GM10248 (cell line): ENCODE measurements at places on chromosomes 12 and 14.
A peak's percentile ranks its signal among the peaks of the same experiment; 100 is the strongest.

GRCh38 chr14:30389134-30389876 is 169.7 kb upstream of the G2E3 start:
- no peak for DNase-seq

- DNase-seq: peak; percentile 69
Measured at GRCh38 chr12:102883204-102883799, 33.7 kb downstream of the PAH start.

DNA sequence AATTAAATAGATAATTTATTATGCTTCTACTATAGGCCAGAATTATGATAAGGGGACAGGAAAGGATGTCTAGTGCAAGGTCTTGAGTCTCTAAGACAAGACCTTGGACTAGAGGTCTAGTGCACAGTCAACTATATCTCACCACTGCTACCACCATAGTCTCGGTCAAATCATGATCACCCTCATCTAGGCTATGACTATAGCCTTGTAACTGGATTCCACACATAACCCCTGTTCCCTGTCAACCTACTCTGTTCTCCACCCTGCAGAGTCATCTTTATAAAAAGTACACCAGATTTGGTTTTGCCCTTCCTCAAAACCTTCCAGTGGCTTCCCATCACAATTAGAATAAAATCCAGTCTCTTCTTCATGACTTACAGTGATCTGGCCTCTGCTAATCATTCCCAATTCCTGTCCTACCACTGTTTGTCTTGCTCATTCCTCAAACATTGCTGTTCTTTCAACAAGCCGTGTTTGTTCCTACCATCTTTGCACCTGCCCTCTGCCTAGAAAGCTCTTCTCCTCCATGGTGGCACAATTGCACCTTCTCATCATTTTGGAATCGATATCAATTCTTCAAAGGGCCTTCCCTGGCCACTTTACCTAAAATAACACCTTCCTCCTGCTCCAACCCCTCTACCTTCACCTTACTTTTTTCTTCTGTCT is 169.4 kb downstream of the FOXN3 start:
- no peak for DNase-seq

GRCh38 chr14:53943751-53944083 is 12.9 kb downstream of the BMP4 start:
- DNase-seq: no peak

GRCh38 chr12:93944911-93945310 is 203.5 kb upstream of the PLXNC1 start:
- DNase-seq: no peak

DNA sequence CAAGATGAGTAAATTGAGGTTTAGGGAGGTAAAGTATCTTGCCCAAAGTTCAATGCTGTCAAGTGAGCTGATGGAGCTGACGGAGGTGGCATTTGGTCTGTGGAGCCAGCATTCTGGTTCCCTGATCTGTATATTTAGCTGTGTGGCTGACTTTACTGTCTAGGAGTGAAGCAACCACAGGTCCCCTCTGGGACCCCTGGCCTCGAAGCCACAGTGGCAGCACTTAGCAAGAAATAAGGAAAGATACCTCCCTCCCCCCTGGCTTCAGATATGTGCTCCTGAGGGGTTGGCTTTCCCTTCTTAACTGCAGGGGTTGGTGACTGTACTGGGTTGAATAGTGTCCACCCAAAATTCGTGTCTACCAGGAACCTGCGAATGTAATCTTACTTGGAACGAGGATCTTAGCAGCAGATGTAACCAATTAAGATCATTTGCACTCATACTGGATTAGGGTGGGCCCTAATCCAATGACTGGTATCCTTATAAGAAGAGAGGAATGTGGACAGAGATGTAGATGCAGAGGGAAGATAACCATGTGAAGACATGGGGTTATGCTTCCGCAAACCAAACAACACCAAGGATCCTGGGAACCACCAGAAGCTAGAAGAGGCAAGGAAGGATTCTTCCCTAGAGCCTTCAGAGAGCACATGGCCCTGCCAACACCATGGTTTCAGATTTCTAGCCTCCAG is 2.0 kb upstream of the ACVR1B start:
- no peak for DNase-seq

DNA sequence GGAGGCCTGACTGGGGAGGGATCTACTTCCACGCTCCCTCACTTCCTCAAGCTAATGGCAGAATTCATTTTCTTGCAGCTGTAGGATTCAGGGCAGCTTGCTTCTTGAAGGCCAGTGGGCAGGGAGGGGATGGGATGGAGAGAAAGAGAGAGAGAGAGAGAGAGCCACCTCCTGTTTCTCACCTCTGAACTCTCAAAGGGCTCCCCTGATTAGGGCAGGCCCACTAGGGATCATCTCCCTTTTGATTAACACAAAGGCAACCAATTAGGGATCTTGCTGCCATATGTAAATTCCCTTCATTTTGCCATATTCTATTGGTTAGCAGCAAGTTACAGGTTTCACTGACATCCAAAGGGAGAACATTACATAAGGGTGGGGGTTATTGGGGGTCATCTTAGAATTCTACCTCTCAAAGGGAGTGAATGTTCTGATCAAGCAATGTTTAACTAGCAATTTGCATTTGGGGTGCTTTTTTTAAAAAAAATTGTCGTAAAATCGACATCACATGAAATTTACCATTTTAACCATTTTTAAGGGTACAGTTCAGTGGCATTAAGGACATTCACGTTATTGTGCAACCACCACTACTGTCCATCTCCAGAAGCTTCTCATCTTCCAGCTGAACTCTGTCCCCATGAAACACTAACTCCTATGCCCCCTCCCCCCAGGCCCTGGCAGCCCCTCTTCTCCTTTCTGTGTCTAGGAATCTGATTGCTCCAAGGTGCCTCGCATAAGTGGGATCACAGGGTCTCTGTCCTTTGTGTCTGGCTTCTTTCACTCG is 47.3 kb upstream of the NCOR2 start:
- DNase-seq: no peak

GRCh38 chr12:71356569-71356968 is 83.0 kb upstream of the LGR5 start:
- no peak for DNase-seq

DNA sequence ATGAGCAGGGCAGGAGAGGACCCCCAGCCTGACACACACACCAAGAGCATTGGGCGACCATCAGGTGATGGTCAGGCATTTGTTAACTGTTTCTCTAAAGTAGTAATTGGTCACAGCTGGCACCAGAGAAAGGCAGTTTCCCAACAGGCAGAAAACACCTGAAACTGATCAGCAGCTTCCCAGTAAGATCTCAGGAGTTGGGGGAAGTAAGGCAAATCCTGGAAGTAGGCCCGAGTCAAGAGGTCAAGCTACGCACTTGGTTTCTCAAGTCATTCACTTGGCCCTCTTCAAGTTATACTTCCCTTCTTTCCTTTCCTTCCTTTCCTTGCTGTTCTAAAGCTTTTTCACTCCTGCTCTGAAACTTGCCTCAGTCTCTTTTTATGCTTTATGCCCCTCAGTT is 135.8 kb downstream of the SSPN start:
- no peak for DNase-seq

GRCh38 chr14:98705871-98706300 is 566.1 kb downstream of the BCL11B start:
- DNase-seq: no peak

GRCh38 chr12:94404854-94405253 is 54.8 kb downstream of the CEP83 start:
- DNase-seq: no peak

DNA sequence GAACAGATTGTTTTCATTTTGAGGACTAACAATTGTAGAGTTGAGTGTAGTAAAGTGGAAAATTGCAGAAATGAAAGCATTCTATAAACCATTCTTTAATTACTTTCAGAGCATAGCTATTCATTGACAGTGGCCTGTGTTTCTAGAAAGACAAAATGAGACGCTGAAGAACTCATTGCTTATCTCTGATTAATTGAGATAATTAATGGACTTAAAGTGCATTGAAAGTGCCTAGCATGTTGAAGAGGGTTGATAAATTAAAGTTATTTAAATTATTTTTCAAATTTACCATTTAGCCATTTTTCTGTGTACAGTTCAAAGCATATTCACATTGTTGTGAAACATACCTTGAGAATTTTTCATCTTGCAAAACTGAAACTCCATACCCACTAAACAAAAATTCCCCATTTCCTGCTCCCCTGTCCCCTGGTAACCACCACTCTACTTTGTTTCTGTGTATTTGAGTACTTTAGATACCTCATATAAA is 57.4 kb downstream of the DAAM1 start:
- peak; percentile 34 for DNase-seq

GRCh38 chr12:53530920-53531319 is 23.6 kb upstream of the NPFF start:
- DNase-seq: no peak

DNA sequence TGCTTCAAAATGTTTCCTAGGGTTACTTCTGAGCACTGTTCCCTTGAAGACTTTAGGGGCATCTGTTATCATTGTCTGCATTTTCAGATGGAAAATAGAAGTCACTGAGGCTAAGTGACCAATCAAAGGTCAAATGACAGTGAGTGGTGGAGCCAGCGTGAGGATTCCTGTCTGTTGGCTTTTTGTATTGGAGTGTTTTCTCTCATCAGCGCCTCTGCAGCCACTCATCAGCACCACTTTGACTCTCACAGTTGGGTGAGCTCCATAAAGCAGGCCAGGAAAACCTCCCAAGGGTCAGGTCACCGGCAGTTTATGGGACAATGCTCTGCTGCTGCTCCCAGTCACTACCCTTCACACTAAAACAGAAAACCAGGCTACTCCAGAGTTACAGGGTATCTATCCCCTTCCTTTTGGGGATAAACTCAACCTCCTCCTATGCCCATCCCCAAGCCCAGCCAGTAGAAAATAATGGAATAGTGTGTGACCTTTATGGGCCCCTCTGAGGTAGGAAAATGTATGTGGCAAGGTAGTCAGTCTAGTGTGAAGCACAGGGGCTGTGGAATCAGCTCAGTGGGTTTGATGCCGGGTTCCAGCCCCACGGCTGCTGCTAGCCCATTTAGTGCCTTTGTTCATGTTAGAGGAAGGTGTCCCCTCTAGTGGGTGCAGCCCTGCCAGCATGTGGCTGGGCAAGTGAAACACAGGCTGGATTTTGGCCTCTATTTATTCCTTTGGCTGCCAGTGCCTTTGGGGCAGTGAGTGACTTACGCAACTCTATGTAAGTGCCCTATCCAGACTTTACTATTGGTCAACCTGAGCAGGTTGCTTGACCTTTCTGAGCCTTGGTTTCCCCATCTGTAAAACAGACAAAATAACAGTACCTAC is 133.8 kb upstream of the CPM start:
- DNase-seq: no peak

- DNase-seq: no peak
Measured at GRCh38 chr14:85273099-85273677, 256.8 kb upstream of the FLRT2 start.

- DNase-seq: peak; percentile 81
Measured at GRCh38 chr14:22570132-22570949, 18.7 kb downstream of the DAD1 start.

DNA sequence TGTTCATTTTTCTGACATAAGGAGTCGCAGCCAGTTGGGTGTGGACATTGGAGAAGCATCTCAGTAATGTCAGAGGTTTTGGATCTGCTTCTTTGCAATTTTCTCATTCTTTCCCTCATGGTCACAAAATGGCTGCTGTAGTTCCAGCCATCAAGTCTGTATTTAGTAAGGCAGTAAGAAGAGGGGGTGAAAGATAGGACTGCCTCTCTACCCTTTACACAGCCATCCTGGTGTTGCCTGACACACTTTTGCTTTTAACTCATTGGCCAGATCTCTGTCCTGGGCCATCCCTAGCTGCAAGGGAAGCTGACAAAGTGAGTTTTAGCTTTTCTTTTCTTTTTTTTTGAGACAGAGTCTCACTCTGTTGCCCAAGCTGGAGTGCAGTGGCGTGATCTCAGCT is 66.2 kb downstream of the EID3 start:
- no peak for DNase-seq

DNA sequence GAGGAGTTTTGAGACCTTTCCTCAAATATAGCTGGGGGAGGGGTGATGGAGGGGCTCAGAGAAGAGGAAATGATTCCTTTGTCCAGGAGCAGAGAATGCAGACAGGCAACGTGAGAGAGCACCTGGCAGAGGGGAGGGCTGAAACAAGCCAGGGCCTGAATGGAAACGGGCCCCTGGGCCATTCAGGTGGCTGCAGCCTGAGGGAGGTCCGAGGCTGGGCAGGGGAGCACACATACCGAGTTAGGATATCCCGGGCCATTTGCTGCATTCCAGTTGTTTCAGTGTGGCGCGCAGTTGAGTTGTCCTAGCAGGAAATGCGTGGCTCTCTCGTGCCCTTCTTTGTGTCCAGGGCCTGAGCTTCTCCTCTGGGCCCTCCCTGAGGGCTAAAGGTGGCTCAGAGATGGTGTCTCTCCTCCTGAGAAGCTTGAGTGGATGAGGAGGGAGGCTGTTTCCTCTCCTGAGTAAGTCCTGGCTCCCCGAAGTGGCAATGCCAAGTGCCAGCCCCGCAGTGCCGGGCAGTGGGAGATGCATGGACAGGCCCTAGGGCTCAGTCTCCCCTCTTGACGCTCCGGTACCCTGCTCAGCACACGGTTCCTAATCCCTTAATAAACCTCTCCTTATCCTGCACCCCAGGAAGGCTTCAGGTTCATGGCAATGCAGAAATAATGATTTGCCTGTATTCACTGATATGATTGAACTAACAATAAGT is 85.5 kb upstream of the VRK1 start:
- DNase-seq: no peak

DNA sequence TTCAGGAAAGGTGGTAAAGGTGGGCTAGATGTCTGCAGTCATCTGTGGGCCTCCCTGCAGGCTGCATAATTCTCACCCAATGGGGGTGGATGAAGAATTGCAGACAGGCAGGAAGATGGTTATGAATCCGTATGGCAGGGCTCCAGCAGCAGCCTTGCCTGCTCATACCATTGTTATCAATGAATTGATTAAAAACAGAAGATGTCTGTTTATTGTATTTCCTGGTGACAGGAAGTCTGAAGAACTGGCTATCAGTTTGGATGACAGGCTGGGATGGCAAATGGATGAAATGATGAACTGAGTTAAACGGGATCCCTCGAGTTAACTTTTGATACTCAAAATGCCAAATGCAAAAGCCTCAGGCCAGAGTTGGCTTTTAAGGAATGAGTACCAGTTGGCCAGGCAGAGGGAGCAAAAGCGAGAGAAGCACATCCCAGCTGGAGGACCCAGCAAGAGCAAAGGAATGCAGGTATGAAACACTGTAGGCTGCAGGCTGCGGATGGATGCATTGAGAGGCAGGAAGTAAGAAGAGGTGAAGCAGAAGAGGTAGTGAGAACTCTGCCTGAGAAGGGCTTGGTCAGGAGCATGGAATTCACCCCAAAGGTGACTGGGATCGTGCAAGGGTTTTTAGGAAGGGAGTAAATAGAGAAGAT is 550.0 kb upstream of the TBX3 start:
- no peak for DNase-seq

GRCh38 chr12:132954471-132955048 is 1.5 kb downstream of the ZNF605 start:
- DNase-seq: no peak

- peak; percentile 3 for DNase-seq
Measured at GRCh38 chr14:105884808-105885281, 358.5 kb downstream of the TMEM121 start.

GRCh38 chr14:86450085-86450484 is 920.1 kb downstream of the FLRT2 start:
- DNase-seq: no peak
